ENCODE measurements at places on chromosomes 3 and 15.
A peak's percentile ranks its signal among the peaks of the same experiment; 100 is the strongest.

GRCh38 chr15:73818308-73818985 lies 54.9 kb upstream of the TBC1D21 start:
- no peak for DNase-seq

DNA sequence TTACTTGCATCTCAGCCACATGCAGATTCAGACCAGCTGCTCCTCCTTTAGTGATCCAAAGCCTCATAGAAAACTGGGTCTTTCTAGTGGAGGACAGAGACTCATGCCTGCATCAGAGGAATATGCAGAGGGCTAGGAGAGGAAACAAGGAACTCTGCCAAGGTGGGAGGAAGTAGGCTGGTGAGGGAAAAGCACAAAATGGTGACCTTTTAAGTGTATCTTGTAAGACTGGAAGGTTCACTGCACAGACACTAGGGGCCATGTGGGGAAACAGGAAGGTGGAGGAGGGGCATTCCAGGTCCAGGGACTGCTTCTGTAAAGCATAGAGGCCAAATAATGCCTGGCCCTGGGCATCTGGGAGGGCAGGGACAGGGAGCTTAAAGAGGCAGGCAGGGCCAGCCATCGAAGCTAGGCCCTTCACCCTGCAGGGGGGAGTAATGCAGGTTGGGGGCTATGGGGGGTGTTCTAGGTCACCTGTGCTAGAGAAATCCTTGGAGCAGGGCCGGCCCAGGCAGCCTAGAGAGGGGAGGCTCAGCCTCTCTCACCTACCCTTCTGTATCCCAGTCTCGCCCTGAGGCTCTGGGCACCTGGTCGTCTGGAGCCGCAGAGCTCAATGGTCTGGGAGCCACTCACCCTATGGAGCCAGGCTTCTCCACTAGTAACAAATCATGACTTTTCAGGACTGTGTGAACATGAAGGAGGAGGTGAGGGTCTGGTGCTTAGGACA lies 117.7 kb downstream of the DNAJB8 start:
- peak; percentile 28 for DNase-seq

- no peak for DNase-seq
Measured at GRCh38 chr15:90465140-90465929, 64.4 kb upstream of the CRTC3 start.

DNA sequence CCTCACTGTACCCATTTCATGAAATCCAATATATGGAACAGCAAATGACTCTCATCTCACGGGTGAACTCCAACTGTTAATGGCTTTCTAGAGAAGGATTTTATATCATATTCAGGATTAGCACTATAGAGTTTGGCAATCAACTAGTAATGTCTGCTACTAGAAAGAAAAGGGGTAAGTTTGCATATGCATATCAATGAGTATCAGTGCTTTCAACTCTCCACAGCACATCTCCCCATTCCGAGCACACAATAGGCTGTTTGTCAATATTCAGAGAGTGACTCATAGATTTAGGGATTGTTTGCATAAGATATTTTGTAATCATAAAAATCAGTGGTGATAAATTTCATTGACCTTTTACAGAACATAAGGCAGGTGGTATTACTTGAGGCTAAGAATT lies 163.2 kb upstream of the LMCD1 start:
- no peak for DNase-seq

GRCh38 chr3:117618462-117618861 lies 908.9 kb downstream of the TUSC7 start:
- DNase-seq, result no peak

DNA sequence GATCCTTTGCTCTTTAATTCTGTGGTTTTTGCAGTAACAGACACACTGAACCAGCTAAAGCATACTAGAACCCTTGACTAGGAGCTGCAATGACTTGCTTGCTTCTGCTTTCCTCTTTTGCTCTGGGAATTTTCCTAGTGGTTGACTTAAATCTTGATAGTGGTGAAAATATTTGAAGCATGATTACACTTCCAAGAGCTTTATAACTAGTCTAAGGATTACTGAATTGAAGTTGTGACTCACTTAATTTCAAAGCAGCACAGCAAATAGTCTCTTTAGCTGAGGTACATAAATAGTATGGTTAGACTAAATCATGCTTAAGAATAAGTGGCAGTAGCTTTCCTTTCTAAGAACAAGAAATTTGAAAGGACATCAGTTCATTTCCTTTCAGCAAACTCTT lies 513.5 kb upstream of the GBE1 start:
- DNase-seq, result no peak

DNA sequence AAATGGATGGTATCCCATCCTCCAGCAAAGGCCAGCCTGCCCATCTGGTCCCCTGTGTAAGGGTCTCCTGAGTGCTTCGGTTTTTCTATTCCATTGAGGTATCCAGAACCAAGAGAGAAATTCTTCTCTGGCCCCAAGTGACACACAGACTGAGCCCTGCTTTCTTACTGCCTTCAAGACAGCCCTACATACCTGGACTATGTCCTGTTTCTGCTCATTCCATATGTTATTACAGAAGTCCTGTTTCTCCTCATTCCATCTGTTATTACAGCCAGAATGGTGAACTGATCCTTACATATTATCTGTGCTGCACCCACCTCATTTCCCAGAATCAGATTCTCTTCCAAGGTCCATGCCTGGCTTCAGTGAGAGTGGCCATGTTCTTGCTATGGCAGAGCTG lies 115.2 kb downstream of the DCLK3 start:
- DNase-seq, result no peak

DNA sequence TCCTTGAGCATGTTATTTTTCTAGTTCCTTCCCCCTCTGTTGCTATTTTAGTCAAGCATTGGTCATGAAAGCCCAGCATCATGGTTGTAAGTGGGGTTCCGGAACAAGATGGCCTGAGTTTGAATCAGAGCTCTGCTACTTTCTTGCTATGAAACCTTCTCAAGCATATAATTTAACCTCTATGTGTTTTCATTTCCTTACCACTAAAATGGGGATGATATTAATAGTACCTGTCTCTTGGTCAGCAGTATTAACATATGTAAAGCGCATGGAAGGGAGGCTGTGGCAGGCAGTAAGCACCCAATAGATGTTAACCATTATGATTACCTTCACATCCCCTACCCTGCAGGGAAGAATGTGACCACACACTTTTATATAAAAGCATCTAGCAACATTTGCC lies 14.3 kb upstream of the SPRED1 start:
- DNase-seq, result no peak

All from GM19239 (cell line).